Activated CD8-positive, alpha-beta memory T cell treated with anti-CD3 and anti-CD28 coated beads for 48 hours (primary cell): ENCODE measurements at places on chromosomes 12 and 14.

DNA sequence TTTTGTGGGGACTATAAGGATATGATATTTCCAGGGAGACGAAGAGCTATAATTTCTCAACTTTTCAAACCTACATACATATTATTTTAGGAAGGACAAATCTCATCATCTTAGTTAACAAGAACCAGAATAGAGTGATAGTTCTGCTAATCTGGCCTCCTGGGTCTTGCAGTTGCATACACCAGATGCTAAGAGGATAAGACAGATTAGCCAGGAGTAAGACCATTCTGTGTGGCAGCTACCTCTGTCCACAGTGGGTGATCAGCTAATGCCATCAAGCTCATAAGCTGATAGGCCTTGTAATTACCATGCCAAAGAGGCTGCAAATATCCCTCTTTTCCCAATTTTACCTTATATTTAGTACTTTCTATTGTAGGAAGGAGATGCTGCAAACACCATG lies 776.8 kb downstream of the NRXN3 start:
- DNase-seq, result no peak

DNA sequence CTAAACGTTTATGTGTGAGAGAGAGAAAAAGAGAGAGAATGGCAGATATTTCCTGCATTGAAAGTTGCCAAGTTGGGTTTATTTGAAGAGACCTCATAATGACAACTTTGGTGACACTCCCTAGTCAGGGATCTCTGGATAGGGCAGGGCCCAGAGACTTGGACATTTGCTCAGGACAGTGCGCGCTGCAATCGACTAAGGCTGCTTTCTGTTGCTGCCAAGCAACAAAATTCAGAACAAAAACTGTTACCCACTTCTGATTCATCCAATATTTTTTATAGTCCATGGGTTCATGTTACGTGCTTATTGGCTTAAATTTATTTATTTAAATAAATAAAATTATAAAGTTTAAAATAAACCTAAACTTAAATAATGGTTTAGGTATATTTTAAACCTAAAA lies 34.2 kb downstream of the PTGER2 start:
- no peak for DNase-seq

- DNase-seq, result no peak
These were observed 8.8 kb upstream of the TMEM117 start for GRCh38 chr12:43827093-43827492.

- DNase-seq, result no peak
These were observed 728.9 kb upstream of the TBX3 start for GRCh38 chr12:115412831-115413230.

- DNase-seq, result no peak
These were observed 41.3 kb downstream of the JDP2 start for GRCh38 chr14:75469164-75469563.

GRCh38 chr14:51529736-51530135 lies 122.0 kb upstream of the FRMD6 start:
- DNase-seq, result no peak

DNA sequence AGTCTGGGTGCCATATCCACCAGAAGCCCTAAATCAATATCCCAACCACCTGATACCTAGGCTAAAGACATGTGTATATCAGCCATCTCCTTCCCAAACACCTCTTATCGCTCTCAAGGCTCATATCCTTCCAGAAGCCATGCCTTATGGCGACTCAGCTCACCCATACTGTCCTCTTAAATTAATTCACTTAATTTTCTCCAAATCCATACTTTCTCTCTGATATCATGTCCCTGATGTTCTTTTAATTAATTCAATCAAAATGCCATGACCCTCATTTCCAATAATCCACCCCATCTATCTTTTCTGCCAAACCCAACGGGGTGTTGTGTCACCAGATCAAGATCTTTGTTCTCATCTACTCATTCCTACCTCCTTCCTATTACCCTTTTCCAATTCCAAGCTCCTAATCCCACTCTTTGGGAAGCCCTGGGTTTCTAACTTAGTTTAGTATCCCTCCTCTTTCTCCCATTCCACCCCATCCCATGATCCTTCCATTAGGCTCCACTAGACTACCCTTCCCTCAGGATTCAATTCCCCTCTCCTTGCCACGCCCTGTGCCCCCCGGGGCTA lies 723 bp downstream of the ATF7 start:
- no peak for DNase-seq

GRCh38 chr14:77063571-77064171 lies 34.4 kb upstream of the CIPC start:
- no peak for DNase-seq

- DNase-seq, result no peak
These were observed 4.2 kb upstream of the FOXG1 start for GRCh38 chr14:28762303-28762954.

DNA sequence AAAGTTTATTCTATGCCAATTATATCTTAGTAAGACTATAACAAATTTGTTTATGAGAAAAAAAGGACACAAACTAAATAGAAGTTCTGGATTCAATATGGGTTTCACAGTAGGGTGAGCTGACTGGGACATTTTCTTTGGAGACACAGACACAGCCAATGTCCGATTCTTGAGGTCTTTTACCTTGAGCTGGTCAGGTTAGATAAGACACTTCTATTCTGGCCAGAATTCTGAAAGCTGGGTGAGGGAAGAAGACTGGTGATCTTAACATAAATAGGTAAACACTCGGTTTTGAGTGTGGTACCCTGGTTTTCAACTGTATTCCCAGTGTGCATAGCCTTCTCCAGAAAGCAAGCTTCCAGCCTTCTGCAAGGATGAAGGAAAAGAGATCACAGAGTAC lies 10.0 kb downstream of the ATP2B1 start:
- no peak for DNase-seq

- no peak for DNase-seq
These were observed at the start of gene SOX5 for GRCh38 chr12:23949348-23950209. SOX5 (minus strand) TSS chr12:23949670; CDS start chr12:23949601, 69 bp downstream.

DNA sequence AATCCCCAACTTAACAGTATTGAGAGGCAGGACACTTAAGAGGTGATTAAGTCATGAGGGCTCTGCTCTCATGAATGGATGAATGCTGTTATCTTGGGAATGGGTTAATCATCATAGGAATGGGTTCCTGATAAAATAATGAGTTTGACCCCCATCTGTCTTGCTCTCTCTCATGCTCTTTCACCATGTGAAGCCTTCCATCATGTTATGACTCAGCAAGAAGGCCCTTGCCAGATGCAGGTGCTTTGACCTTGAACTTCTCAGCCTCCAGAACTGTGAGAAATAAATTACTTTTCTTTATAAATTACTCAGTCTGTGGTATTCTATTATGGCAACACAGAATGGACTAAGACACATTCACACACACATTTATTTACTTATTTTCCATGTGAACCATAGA lies 89.0 kb upstream of the PPM1H start:
- DNase-seq, result no peak

DNA sequence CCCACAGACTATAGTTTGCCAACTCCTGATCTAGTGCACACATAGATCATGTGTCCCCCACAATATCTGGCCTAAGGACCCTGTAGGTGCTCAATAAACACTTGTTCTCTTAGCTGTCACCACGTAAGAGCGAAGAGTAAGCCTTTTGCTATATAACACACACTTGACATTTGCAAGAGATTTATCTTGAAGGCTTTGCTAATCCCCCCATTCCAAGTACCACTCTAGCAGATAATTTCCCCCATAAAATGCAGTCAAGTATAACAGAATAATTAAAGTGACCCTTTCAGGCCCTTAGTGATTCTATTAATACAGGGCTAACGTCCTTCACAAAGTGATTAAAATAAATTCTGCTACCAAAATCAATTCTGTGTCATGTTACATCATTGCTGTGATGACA lies 87.5 kb downstream of the PLXNC1 start:
- DNase-seq, result no peak

DNA sequence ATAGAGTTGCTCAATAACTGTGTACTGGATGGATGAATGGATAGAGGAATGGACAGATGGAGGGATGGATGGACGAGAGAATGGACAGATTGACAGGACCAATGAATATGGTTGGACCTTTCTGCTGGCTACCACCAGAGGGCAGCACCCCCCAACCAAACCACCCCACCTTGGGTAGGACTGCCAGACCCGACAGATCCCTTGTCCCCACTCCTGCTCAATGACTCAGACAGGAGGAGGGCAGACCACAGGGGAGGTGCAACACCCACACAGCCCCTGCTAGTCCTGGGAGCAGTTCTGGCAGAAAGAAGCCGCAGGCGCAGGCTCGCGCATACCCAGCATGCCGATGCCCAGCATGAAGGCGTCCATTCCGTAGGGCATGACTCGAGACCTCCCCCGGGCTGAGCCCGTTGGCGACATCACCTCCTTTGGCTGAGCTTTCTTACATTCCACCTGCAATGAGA lies 12.4 kb downstream of the MSI1 start:
- peak; percentile 64 for DNase-seq

DNA sequence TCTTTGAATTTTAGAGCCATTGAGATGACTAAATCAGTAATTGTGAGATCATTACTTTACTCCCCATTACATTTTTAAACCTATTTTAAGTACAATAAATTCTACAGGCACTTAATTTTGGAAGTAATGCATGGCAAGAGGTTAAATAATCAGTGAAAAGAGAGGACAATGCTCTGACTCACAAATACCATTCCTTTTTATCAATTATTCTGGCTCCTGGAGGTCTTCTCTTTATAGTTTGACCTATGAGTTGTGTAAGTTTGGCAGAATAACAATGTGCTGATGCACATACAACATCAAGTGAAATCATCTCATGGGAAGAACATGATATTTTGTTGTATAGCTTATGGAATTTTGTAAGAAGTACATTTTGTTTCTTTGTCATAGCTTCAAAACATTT lies 166.7 kb downstream of the TMTC3 start:
- DNase-seq, result no peak

DNA sequence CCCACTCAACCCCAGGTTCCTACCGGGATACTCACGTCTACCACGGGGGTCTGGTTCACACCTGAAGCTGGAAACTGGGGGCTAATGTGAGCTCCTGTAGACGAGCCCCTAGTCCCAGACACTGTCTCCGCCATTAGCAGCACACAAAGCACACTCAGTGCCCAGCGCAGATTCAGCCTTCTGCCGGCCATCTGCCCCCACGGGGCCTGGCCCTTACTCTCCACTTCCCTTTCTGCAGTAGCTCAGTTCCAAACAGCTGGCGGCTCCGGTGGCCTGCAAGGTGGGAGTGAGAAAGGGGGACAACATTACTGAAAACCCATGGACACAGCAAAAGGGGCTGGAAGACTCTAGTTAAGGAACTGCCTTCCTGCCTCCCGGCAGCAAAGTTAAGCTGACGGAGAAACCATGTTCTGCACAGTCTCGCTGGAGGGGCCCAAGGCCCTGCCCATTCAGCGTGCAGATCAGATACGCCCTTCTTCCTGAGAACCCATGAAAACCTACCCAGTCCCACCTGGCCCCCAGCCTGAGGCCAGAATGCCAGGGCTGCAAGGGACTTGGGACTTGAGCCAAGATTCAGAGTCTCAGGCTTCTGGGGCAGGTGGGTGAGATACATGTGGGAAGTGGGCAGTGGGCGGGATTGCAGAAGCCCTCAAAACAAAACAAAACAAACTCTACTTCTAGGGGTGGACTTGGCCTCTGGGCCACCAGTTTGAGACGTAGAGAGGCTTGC lies 2.1 kb downstream of the SLC8B1 start:
- DNase-seq, result no peak

DNA sequence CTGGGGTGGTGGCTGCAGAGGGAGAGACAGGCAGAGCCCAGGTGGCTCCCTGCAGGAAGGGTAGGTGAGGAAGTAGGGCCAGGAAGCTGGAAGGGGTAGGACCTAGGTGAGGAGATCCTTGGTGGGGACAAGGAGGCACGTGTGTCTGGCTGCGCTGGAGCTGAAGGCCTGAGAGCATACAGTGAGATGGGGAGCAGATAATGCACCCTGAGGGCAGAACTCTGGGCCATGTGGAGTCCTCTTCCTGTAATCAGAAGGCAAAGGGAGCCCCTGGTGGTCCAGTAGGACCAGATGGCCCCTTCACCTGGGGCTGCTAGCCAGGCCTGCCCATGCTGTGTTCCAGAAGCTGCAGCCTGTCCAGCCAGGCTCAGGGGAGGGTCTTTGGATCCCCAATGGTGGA lies 15.3 kb upstream of the KRT80 start:
- no peak for DNase-seq

DNA sequence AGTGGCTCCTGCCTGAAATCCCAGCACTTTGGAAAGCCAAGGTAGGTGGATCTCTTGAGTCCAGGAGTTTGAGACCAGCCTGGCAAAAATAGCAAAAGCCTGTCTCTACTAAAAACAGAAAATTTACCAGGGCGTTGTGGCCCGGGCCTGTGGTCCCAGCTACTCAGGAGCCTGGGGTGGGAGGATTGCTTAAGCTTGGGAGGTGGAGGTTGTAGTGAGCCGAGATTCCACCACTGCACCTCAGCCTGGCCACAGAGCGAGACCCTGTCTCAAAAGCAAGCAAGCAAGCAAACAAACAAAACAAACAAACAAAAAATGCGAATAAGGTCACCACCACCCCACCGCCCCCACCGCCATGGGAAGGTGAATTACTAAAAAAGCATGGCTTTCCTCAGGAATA lies 238.7 kb downstream of the ATXN7L3B start:
- DNase-seq, result no peak

DNA sequence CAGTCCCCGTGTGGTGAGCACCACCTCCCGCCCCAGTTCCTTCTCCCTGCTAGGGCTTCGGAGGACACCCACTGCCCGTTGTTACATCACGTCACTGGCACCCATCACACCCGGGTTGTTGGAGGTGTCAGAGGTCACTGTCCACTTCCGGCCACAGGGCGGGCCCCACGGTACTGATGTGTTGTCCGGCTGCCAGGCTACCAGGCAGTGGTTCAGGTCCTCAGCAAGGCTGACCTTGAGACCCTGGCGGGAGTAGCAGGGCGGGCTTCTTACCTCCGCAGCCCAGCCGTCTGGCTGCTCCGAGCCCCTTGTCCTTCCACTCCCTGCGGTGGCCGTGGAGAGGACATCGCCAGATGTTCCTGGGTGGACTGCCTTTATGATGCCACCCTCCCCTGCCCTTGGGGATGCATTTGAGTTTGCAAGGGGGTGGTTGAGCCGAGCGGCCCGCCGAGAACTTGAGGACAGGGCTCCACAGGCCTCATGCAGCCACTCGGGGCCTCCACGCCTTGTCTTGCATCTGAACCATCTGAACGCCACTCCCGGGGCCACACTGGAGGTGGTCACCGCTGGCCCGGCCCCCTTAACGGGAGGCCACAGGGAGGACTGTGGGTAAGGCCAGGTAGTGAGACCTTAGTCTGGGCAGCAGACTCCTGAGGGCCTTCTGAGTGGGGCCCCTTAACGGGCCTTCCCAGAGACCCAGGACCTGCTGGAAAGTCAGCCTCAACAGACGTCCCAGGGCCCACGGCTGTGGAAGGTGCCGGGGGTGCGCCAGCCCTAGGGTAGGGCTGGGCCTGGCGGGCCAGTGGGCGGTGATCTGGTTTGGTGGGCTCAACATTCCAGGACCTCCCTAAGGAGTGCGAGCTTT lies 27.1 kb upstream of the PLD4 start:
- no peak for DNase-seq

DNA sequence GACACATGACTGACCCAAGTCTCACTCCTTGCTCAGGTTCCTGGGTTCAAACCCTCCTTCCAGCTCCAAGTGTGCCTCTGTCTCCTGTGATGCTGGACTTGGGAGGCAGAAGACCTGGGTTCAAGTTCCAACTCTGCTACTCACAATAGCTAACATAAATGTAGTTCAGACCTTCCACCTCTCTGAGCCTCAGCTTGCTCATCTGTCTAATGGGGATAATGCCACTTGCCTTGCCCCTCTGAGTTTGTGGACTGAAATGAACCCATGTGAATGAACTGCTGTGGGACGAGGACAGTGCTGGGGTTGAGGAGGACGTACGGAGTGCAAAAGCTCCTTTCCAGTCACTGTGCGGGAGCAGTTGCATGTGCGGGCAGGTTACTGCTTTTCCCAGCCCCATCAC lies 40.9 kb downstream of the ACADS start:
- DNase-seq, result no peak

- no peak for DNase-seq
These were observed 27.5 kb downstream of the MGAT4C start for GRCh38 chr12:86228656-86229055.

GRCh38 chr12:40382217-40382616 lies 157.4 kb downstream of the LRRK2 start:
- no peak for DNase-seq
